ENCODE measurements at places on chromosomes 11 and 22.

DNA sequence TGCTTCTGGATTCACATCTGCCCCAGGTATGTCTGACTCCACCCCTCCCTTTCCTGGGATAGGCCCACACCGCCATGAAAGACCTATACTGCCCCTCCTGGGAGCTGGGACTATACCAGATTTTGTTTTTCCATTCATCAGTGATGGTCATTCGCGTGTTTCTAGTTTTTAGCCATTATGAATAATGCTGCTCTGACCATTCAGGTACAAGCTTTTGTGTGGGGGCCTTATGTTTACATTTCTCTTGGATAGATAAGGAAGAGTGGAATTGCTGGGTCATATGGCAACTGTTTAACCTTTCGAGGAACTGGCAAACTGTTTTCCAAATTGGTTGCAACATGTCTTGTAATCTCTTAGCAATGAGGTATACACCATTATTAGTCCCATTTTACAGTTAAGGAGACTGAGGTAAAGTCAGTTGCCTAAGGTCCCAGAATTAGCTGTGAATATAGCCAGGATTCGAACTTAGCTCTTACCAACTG lies 1.2 kb upstream of the TBC1D10A start:
- DNase-seq = no peak

GRCh38 chr22:45787759-45788158 lies 116.1 kb downstream of the ATXN10 start:
- DNase-seq = no peak

DNA sequence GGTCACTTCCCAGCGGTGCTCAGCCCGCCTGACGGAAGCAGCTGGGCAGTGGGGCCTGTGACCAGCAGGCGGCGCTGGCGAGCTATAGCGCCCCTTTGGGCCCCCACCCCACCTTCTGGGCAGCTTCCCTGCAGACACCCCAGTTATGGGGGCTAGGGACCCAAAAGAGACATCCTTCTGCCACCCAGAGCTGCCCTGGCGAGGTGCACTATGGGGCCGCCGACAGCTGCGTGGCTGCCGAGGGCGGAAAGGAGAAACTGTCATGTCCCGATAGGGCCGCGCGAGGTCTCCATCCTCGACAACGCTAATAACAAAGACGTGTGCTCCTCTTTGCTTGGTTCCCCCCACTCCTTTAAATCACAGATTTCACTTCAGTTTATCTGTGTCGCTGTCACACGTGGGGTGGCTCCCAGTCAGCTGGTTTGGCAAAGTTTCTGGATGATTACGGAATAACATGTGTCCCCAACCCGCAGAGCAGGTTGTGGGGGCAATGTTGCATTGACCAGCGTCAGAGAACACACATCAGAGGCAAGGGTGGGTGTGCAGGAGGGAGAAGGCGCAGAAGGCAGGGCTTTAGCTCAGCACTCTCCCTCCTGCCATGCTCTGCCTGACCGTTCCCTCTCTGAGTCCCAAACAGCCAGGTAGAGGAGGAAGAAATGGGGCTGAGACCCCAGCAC lies 673 bp upstream of the MYO7A start:
- DNase-seq = peak; percentile 12

DNA sequence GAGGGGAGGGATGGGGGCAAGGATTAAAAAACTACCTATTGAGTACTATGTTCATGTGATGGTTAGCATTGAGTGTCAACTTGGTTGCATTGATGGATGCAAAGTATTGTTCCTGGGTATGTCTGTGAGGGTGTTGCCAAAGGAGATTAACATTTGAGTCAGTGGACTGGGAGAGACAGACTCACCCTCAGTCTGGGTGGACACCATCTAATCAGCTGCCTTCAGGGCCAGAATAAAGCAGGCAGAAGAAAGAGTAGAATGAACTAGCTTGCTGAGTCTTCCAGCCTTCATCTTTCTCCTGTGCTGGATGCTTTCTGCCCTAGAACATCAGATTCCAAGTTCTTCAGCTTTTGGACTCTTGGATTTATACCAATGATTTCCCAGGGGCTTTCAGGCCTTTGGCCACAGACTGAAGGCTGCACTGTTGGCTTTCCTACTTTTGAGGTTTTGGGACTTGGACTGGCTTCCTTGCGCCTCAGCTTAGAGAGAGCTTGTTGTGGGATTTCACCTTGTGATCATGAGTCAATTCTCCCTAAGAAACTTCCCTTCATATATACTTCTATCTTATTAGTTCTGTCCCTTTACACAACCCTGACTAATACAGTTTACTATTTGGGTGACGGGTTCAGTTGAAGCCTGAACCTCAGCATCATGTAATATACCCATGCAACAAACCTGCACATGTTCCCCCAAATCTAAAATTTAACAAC lies 70.2 kb downstream of the MTNR1B start:
- DNase-seq = no peak

DNA sequence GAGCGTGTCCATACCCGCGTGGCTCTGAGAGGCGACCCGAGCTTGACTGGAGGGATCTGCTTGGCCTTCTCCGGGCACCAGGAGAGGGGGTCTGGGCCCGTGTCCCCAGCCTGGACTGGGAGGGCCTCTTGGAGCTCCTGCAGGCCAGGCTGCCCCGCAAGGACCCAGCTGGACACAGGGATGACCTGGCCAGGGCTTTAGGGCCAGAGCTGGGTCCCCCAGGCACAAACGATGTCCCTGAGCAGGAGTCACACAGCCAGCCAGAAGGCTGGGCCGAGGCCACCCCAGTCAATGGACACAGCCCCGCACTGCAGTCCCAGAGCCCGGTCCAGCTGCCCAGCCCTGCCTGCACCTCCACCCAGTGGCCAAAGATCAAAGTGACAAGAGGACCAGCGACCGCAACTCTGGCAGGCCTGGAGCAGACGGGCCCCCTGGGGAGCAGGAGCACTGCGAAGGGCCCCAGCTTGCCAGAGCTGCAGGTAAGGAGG lies 38.2 kb downstream of the TRIOBP start:
- no peak for DNase-seq

DNA sequence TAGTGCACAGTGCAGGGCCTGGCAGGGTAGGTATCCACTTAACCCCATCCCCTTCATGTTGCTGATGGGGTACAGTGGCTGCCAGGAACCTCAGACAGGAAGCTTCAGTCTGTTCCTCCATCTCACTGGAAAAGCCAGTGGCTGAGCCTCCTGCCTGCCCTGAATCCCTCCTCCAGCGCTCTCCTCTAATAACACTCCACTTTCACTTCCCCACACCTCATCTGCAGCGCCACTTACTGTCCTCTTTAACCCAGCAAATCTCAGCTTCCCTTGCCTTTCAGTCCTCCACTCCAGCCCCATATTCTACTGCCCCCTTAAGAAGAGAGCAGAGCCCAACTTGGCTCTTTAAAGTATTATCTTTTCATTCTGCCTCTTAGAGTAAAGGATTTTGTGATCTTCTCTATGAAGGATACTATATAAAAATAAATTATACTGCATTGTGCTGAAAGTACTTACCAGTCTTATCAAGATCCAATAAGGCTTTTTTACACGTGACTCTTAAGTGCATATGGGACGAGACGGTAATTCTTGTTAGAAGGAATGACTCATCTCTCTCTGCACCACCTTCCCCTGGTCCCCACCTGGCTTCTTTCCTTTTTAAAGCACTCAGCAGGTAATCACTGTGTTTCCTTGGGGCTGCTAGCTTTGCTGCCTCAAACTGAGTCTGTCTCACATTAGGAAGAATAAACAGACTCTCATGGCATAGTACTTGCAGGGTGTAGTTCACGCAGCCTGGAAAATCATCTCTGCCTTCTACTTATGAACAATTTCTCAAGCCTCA lies 238.0 kb upstream of the NARS2 start:
- DNase-seq = no peak

GRCh38 chr22:50314081-50314454 lies 6.6 kb upstream of the PLXNB2 start:
- DNase-seq = no peak

GRCh38 chr11:33652930-33653329 lies 47.7 kb downstream of the C11orf91 start:
- DNase-seq = no peak

DNA sequence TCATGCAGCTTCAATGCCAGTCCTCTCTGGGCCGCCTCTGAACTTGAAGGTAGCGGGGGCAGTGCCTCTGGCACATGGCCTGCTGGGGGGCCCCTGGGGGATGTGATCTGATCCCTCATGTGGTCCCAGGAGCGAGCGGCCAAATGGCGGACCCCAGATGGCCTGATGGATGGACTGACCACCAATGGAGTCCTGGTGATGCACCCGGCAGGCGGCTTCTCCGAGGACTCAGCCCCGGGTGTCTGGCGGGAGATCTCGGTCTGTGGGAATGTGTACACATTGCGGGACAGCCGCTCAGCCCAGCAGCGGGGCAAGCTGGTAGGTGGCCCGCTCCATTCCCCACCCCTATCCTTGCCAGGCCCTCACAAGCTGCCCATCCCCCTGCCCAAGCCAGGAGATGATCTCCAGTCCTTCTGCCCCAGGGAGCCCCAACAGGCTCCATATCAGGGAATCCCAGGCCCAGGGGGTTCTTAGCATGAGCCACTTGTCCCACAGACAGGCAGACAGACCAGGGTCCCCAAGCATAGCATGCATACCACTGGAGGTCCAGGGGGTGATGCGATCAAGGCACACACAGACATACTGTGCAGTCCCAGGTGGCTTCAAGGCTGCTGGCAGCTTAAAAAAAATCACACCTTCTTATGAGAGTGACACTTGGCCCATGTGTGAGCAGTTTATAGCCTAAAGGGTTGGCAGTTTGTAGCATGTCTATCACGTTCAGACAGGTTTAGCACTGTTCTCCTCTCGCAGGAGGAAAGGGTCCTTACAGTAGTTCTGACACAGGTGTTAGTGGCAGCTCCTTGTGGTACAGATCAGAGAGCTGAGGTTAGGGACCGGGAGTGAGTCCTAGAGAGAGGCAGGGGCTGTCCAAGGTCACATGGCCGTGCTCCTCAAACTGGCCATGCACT lies 6.4 kb upstream of the DPP3 start:
- DNase-seq = no peak

DNA sequence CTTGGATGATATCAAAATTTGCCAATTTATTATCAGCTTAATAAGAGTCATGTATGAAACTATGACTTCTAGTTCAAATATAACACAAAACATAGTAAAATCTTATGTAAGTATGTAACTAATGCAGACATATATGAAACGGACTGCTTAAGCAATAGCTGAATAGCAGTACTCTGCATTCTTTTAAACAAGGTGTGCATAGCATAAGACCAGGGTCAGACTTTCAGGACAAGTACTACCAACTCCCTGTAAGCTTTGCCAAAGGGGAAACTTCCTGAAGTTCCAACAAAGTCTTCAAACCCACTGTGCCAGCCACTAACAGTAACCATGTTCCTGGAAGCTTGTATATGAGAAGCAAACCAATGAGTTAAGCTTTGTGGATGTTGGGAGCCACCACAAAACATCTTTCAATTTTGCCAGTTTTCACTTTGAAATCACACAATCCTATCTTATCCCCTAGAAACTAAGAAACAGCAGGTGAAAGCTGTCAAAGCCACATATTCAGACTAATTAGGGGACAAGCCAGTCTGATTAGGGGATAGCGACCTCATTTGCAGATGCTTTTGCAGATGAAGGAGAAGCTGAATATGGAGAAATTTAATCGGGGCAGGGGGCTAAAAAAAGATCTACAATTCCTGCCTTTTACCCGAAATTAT lies 13.3 kb downstream of the RBFOX2 start:
- DNase-seq = no peak

- no peak for DNase-seq
These were observed 262.2 kb upstream of the UBASH3B start for GRCh38 chr11:122393209-122393860.

- DNase-seq = no peak
These were observed 18.4 kb downstream of the NEAT1 start for GRCh38 chr11:65440831-65441499.

- DNase-seq = no peak
These were observed 398 bp upstream of the ATG16L2 start for GRCh38 chr11:72813740-72814285.

DNA sequence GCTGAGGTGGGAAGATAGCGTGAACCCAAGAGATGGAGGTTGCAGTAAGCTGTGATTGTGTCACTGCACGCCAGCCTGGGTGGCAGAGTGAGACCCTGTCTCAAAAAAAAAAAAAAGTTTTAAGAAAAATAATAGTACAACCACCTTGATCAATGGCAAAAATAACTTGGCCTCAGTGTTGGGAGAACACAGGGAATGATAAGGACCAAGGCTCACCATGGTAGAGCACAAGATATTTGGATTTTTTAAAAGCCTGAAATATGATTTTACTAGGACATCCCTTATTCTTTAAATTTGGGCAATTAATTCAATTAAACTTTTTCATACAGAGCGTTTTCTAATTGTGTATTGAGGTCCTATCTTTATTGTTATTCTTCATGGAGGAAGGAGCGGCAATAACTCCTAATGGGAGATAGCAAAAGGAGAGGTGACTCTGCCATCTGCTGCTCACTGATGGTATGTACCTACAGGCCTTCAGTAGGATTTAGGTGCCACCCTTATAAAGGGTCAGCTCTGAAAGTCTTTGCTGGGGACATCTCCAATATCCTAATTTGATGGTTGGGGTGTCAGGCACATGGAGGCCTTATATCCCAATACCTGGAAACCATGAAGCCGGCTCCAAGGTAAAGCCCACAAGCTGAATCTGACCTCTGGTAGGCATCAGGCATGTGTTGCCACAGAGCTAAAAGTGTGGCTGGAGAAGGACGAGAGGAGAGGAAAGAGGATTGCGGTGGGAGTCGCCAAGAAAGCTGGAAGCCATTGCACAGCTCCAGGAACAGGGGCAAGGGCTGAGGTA lies 21.9 kb upstream of the POLD3 start:
- no peak for DNase-seq

DNA sequence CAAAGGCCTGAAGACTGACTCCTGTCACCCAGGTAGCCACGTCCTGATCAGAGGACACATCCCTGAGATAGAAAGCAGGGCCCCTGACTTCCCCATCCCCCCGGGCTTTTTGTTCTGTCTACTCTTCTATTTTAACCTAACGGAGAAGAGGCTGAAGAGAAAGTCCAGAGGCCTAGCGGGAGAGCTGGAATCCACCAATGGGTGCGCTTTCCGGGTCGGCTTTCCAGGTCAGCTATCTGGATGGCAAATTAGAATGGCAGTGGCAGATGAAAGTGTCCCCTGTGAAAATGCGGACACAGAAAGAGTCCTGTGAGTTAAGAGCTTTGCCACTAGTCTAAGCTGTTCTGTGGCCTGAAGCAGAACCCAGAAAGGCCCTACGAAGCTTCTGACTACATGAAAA lies 13.1 kb upstream of the SERPING1 start:
- DNase-seq = no peak
